ENCODE measurements at places on chromosomes 12 and 14. TPM values are rescaled to one million over a fixed set of nuclear protein-coding genes. Genes with fewer than 3 reads are reported as not detected.

RDH11 gene
- total RNA-seq: 91.2 TPM

POP5 gene
- 58.9 TPM for total RNA-seq

DNA sequence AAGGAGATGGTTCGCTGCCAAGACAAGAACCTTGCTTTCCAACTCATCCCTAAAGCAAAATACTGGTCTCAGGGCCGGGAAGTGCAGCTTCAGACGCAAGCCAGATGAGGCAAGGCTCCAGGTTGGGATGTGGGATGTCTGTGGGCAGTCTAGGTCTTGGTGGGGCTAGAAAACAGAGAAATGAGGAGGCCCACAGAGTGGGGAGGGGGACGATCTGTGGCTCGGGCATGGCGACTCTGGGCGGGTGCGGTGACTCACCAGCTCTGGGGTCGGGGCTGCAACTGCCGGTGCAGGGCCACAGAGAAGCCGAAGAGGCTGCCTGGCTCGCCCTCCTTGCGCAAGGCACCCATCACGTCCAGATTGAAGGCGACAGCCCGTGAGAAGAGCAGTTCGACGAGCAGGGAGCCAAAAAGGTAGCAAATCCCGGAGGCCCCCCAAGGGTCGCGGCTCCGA is 459 bp downstream of the ITGA7 start:
- DNase-seq: no peak

GRCh38 chr14:94514351-94514750 is 5.1 kb upstream of the SERPINA12 start:
- no peak for DNase-seq

GRCh38 chr12:106429043-106429552 is 71.5 kb downstream of the POLR3B start:
- no peak for DNase-seq

Measured in HT1080 (cell line).